ENCODE measurements at places on chromosomes 2 and 18.

DNA sequence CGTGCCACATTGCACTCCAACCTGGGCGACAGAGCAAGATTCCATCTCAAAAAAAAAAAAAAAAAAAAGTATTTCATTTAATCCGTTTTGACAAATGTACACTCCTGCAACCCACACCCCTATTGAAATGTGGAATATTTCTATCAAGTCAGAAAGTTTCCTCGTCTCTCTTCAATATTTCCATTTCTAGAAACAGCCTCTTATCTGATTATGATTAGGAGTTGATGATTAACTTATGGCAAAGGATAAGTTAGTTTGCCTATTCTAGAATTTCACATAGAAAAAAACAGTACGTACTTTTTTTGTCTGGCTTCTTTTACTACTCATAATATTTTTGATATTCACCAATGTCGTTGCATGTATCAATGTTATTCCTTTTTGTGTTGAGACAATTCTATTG, 107.1 kb upstream of the DNMT3A start:
- no peak for DNase-seq

- DNase-seq = no peak
Measured at GRCh38 chr2:127770973-127771735, 39.8 kb downstream of the WDR33 start.

DNA sequence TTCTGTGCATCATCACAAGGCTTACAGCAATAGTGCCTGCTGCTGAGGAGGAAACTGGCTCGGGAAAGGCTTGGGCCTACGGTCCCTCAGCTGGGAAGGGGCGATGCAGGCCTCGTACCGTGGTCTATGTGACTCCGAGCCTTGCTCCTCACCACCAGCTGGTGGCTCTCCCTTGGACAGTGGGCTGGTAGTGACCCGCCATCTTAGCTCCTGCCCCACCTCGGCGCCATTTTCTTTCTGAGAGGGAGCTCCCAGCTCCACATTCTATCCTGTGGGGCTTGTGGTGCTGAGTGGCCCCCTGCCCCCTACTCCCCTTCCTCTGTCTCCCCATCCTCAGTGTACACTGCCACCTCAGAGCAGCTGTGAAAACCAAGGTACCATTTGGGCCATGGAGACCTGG, 255.7 kb downstream of the KLHL29 start:
- no peak for DNase-seq

GRCh38 chr2:140891614-140892212, 1239.1 kb downstream of the LRP1B start:
- DNase-seq = no peak

GRCh38 chr2:191789796-191790195, 57.1 kb downstream of the CAVIN2 start:
- DNase-seq = no peak

DNA sequence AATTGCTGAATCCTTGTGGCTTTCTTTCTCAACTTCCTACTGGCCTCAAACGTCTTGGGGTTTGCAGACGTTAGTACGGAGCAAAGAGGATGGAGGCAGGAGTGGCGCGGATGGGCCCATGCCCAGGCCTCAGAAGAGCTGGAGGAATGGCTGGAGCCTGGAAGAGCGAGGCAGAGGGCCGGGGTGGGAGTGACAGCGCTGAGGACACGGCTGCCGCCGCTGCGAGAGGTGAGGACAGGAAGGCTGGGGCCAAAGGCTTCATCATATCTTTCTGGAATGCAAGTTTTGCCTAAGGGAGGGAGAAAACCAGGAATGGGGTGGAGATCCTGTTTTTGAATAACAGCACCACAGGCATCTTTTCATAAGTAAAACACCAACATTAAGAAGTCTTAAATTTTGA, 178.5 kb upstream of the SESTD1 start:
- DNase-seq = no peak

- no peak for DNase-seq
Measured at GRCh38 chr2:218149098-218149497, 17.7 kb downstream of the CXCR1 start.

DNA sequence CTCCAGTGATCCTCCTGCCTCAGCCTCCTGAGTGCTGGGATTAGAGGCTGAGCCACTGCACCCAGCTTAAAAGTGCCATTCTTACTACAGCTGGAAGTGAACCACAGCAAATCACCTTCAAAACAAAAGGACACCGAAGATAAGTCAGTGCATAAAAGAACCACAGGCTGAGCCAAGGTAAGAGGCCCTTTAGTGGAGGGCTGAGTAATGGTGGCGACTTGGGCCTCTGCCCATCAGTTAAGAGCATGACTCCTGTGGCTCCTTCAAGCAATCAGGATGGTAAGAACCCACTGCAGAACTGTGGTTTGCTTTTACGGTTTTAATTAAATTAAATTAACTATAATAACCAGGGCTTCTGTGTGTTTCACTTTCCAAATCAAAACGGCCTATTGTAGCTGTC, 75.1 kb downstream of the CTAGE1 start:
- DNase-seq = no peak

DNA sequence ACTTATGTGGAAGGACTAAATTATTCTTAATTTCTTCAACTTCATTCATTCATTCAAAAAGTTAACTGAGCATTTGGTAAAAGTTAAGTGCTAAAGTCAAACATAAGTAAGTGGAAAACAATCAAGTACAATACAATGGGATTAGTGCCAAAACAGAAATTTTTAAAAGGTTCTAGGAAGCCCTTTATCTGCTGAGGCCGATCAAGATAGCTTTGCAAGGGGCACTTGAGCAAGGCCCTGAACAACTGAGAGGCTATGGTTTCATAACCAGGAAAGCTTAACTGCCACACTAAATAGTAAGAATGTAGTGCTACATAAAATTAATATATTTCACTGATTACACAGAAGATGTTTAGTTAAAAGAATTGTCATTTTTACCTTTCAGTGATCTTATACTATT, 76.5 kb downstream of the NOL10 start:
- DNase-seq = no peak

DNA sequence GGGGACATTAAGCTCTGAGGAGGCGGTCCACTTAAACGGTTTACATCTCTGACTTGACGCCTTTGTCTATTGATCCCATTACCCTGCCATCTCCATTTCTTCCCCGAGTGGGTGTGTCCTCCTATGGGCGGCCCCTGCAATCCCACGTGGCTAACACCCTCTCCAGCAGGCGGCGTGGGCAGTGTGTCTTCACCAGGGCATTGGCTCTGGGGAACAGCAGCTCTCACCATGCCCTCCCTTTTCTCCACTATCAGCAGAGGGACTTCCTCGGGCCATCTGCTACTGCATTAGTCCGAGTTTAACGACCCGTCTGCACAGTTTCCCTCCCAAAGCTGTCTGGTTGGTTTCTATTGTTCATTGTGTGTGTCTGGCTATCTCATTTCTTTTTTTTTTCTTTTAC, 511.9 kb upstream of the NRP2 start:
- DNase-seq = no peak

GRCh38 chr2:70670626-70671025, 97.4 kb downstream of the ADD2 start:
- DNase-seq = no peak

DNA sequence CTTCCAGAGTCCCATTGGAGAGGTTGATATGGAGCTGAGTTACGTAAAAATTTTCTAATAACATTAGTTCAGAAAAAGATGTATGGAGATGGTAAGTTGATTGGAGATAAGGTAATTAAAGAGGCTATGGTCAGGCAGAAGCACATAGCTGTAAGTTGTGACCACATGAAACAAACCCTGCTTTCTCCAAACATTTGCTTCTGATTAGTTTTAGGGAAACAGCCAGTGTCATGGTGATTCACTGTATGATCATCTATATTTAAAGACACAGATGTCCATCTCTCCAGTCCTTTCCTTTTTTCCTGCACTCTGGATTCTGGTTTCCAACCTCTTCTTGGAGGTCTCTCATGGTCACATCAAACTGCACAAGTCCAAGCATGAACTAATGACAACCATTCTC, 1550.8 kb upstream of the PIK3C3 start:
- no peak for DNase-seq

- DNase-seq = no peak
Measured at GRCh38 chr2:11764359-11764758, 17.9 kb downstream of the LPIN1 start.

- DNase-seq = no peak
Measured at GRCh38 chr2:12861344-12861930, 144.7 kb downstream of the TRIB2 start.

GRCh38 chr18:40168026-40168425, 1787.0 kb upstream of the PIK3C3 start:
- DNase-seq = no peak

GRCh38 chr2:131067465-131068125, 25.7 kb downstream of the FAM168B start:
- DNase-seq = no peak

GRCh38 chr18:27564066-27564465, 379.0 kb upstream of the CHST9 start:
- DNase-seq = no peak

- no peak for DNase-seq
Measured at GRCh38 chr2:27014771-27015433, 17.9 kb upstream of the TMEM214 start.

GRCh38 chr2:227038550-227039189, 125.3 kb downstream of the COL4A4 start:
- no peak for DNase-seq

- DNase-seq = no peak
Measured at GRCh38 chr2:178882666-178883440, 75.6 kb upstream of the TTN start.

DNA sequence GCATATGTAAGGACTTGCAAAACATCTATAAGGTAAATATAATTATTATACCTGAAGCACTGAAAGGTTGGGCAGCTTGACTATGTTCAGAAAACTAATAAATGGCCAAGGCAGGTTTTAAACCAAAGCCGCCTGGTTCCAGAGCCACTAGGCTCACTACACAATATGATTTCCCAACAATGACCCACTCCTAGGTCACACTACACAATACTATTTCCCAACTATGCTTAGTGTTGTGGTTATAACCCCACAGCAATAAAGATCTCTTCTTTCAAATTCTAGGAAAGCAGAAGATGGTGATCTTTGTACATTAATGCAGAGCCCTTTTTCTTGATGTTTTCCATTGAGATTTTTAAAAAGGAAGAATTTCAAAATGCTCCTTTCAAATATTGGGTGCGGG, 180.4 kb downstream of the CYRIA start:
- no peak for DNase-seq

DNA sequence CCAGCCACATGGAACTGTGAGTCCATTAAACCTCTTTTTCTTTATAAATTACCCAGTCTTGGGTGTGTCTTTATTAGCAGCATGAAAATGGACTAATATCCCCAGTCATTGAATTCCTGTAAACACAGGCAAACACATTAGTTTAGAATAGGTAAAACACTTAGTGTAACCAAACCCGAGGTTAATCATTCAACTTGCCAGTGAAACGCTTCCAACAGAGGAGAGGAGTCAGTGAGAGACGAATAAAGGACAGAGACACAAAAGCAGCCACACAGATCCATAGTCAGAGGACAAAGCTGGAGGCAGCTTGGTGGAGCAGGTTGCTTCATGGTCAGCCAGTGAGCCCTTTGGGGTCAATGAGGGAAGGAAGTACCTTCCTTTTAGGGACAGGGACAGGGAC, 348.1 kb downstream of the TGIF1 start:
- DNase-seq = no peak
